Activated CD4-positive, alpha-beta T cell treated with anti-CD3 and anti-CD28 coated beads for 36 hours (primary cell): ENCODE measurements at places on chromosomes 2 and 18. TPM values are rescaled to one million over a fixed set of nuclear protein-coding genes. Genes with fewer than 3 reads are reported as not detected.
A peak's percentile ranks its signal among the peaks of the same experiment; 100 is the strongest.

GRCh38 chr2:238160206-238161129 is 1.7 kb downstream of the ERFE start:
- no peak overlapping the region for H3K4me3 ChIP-seq
- no peak overlapping the region for H3K27ac ChIP-seq
- DNase-seq, result peak; percentile 46

GRCh38 chr2:120988051-120988699 is 252.5 kb downstream of the GLI2 start:
- H3K4me3 ChIP-seq, result no peak overlapping the region
- no peak for DNase-seq
- no peaks in the 10 kb centered on the region for H3K27me3 ChIP-seq
- H3K36me3 ChIP-seq, result no peaks in the 10 kb centered on the region
- no peak overlapping the region for H3K27ac ChIP-seq

DNA sequence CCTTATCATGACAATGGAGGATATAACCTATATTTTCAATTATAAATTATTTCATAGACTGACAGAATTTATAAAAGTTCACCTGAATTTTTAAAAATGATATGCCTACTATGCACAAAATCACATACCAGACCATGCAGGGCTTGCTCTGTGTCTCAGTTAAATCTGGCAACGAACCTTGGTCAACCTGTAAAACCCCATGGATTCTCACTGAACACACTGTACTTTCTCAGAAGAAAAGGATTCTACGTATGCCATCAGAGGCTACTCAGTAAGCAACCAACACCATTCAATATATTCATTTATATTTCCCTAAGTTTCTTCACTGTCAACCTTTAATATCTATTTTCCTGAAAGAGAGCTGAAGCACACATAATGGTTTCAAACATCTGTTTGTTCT is 52.4 kb downstream of the NRXN1 start:
- no peaks in the 10 kb centered on the region for H3K36me3 ChIP-seq
- H3K27me3 ChIP-seq, result no peaks in the 10 kb centered on the region
- no peak overlapping the region for H3K27ac ChIP-seq

GRCh38 chr2:236250286-236250685 is 13.9 kb downstream of the ASB18 start:
- no peak for DNase-seq
- H3K27me3 ChIP-seq, result peaks cover 20% of the 10 kb centered on the region
- no peak overlapping the region for H3K27ac ChIP-seq
- no peaks in the 10 kb centered on the region for H3K36me3 ChIP-seq
- H3K4me1 ChIP-seq, result no peaks in the 10 kb centered on the region

GRCh38 chr2:3189076-3189591 is 188.5 kb downstream of the EIPR1 start:
- H3K27ac ChIP-seq, result no peak overlapping the region
- no peak overlapping the region for H3K4me3 ChIP-seq
- no peaks in the 10 kb centered on the region for H3K27me3 ChIP-seq
- no peaks in the 10 kb centered on the region for H3K4me1 ChIP-seq

STPG4 gene
- total RNA-seq, result 0.23 TPM
